ENCODE measurements at places on chromosomes 5 and 9.

GRCh38 chr5:74648835-74649293 lies 8.3 kb upstream of the ENC1 start:
- peak; percentile 67 for DNase-seq

DNA sequence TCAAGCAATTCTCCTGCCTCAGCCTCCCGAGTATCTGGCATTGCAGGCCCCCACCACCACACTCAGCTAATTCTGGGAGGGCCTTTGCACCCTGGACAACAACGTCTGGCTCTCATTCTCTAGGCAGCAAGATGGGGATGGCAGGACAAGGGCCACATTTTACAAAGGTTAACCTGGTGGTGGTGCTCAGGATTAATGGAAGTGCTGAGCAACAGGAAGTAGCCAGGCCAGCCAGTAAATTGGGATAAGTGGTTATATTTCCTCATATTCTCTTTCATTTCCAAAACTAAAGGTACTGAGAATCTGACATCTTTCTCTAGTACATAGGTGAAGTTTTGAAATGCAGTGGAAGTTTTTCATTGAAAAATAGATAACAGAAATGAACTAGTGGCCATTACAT lies 24.7 kb upstream of the ASPN start:
- no peak for DNase-seq

- no peak for DNase-seq
Measured at GRCh38 chr9:133959171-133959570, 33.0 kb downstream of the VAV2 start.

- DNase-seq = no peak
Measured at GRCh38 chr9:9410736-9411135, 1202.1 kb downstream of the PTPRD start.

GRCh38 chr5:53109443-53110127 lies at the start of gene MOCS2:
TSS of gene MOCS2 (minus strand) at chr5:53109757. CDS start at chr5:53107174, 2,583 bp downstream.
- DNase-seq = peak; percentile 95

GRCh38 chr5:42993516-42994245 lies 46.4 kb downstream of the ANXA2R start:
- no peak for DNase-seq

GRCh38 chr9:6877671-6878161 lies 119.9 kb downstream of the KDM4C start:
- no peak for DNase-seq

DNA sequence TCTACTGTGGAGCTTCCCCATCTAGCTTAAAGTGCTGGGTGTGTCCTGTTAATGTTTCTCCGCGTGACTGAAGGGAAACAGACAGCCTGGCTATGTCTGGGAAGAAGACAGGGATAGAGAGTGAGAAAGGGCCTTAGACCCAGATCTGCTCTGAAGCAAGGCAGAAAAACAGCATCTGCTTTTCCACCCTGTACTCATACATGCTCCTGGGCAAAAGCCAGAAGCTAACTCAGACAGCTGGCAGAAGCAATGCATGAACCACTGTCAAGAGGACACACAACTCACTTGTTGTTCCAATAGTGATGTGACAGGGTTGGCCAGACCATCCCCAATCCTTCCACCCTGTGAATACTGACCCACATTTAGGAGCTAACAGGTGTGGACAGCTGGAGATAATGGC lies 63.3 kb downstream of the DPYSL3 start:
- no peak for DNase-seq

DNA sequence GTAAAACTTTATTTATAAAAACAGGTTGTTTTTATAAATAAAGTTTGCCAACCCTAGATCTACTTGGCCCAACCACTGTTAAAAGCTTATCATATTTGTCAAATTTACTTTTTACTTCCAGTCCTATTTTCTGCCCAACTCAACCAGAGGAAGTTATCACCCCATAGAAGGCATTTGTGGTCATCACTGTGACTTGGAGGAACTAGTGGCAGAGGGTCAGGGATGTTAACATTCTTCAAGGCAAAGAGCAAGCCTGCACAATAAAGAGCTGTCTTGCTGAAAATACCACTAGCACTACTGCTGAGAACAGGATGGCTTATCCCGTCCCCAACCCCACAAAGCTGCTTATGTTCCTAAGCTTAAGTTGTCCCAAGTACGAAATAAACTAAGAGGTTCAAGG lies 22.3 kb downstream of the TTC33 start:
- DNase-seq = no peak

DNA sequence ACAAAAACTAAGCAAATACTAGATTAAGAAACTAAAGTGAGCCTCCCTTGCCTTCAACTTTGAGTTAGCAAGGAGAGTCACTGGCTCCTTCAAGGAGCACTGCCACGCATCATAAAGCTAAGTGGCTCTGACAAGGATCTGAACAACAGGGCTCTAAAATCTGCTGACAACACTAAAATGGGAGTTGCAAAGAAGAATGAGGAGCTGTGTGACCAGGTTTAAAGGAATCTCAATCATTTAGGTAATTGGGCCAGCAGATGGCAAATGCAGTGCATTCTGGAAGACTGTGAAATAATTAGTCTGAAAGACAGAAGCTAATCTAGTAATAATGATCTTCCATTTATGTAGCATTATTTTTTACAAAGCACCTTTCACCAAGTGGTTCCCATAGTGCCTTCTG lies 297.0 kb upstream of the TAS2R1 start:
- no peak for DNase-seq

DNA sequence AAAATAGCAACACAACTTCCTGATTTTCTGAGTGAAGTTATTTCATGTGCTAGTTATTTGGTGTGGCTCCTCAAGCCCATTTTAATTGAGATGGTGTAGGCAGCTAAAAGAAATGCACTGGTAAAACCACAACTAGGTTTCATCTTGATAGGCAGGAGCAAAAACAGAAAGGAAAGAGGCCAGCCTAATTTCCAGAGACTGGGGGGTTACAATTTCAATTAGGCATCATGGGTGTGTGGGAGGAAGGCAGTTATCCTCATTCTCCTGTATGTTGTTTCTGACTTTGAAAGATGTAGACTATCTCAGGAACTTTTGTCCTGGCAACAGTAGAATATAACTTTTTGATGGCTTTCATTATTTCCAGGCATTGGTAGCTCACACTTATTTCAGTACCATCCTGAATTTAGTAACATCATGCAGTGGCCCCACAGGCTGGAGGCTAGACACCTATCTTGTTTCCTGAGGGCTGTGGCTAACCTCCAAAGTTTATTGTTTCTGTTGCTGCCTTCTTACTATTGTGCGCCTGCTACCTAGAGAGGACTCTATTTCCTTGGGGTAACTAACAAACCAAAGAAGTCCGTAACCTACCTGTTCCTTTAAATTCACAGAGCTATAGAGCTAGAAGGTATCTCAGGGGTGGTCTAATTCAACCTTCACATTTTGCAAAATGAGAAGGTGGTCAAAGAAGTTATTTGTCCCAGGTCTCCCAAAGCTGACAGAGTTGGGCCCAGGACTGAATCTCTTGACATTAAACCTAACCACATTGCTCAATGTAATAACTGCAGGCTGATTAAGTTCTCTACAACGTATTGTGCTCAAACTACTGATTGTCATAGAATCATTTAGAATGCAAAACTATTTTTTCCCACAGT lies 42.4 kb downstream of the FYB1 start:
- DNase-seq = no peak

DNA sequence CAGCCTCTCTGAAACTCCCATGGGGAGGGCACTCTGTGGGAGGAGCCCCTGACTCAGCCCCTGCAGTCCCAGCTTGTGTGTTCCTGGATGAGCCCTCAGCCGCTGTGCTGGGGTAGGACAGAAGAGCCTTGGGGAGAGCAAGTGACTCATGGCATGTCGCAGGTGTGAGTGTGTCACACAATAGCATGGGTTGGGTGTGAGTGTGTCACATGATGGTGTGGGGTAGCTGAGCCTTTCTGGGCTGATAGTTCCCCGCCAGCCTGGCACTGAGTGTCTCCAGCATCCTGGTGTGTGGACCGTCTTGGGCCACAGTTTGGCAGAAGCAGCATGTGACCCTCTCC lies 83.4 kb downstream of the PHF2 start:
- no peak for DNase-seq

GRCh38 chr9:71764891-71765290 lies 3.4 kb downstream of the CEMIP2 start:
- DNase-seq = no peak

GRCh38 chr5:963673-964531 lies 44.7 kb upstream of the NKD2 start:
- DNase-seq = no peak

DNA sequence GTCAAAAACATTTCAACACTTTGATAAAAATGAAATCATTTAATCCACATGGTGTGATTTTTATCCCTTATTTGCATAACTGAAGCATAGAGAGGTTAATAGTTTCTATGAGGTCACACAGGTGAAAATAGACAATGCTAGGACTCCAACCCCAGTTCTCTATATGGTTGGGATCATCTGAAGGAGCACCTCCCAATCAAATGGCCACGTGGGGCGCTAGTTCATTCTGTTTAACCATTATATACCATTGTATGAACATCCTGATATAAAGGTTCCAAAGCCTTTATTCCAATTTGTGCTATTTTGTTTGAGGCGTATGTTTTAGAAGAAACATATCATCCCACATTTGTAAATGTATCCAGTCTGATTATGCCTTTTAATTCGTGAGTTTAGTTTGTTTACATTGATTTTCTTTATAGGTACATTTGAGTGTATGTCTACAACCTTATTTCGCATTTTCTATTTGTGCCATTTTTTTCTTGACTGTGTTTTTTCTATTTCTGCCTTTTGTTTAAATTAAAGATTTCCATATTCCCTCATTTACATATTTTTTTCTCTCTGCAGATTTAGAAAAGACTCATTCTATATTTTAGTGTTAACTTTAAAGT lies 1092.0 kb downstream of the MAT2B start:
- no peak for DNase-seq

- no peak for DNase-seq
Measured at GRCh38 chr5:163350083-163350482, 87.3 kb upstream of the CCNG1 start.

DNA sequence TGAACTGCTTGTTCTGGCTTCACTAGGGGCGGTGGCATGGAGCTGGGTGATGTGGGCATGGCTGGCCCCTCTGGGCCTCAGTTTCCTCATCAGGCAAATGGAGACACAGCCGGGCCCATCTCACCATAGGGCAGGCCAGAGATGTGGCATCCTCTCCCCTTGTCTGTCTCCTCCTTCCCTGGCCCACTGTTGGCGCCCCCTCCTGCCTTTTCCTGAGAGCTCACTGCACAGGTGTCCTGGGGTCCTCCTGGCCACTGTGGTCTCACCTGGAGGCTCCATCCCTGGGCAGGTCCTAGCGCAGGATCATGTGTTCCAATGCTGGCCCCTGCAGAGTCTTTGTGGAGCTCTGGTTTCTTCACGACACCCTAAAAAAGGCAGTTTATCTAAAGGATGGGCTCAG lies 53.5 kb downstream of the NEK6 start:
- DNase-seq = no peak

GRCh38 chr5:57850109-57850508 lies 367.5 kb upstream of the ACTBL2 start:
- no peak for DNase-seq

GRCh38 chr5:137923856-137924255 lies 34.6 kb downstream of the PKD2L2 start:
- DNase-seq = no peak

- DNase-seq = no peak
Measured at GRCh38 chr9:124322618-124323432, 65.1 kb downstream of the NEK6 start.

GRCh38 chr9:123315635-123316034 lies 40.4 kb upstream of the CRB2 start:
- no peak for DNase-seq

DNA sequence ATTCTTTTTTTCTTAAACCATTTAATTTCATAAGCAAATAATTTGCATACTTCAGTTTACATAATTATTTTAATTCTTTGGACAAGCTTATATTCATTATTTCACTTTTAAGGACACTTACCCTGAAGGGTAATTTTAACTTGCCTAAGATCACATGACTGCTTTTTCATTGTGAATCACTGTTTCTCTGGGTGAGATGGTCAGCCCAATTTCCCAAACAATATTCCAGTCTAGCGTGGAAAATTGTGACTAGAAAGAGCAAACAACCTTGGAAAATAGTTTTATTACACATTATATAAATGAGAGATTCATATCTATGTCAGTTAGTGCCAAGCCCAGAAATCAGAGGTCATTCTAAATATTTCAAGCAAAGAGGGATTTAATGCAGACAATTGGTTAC lies 21.4 kb upstream of the JAKMIP2 start:
- DNase-seq = no peak

GRCh38 chr9:21974722-21975409 lies 19.3 kb downstream of the CDKN2A start:
- DNase-seq = peak; percentile 89

DNA sequence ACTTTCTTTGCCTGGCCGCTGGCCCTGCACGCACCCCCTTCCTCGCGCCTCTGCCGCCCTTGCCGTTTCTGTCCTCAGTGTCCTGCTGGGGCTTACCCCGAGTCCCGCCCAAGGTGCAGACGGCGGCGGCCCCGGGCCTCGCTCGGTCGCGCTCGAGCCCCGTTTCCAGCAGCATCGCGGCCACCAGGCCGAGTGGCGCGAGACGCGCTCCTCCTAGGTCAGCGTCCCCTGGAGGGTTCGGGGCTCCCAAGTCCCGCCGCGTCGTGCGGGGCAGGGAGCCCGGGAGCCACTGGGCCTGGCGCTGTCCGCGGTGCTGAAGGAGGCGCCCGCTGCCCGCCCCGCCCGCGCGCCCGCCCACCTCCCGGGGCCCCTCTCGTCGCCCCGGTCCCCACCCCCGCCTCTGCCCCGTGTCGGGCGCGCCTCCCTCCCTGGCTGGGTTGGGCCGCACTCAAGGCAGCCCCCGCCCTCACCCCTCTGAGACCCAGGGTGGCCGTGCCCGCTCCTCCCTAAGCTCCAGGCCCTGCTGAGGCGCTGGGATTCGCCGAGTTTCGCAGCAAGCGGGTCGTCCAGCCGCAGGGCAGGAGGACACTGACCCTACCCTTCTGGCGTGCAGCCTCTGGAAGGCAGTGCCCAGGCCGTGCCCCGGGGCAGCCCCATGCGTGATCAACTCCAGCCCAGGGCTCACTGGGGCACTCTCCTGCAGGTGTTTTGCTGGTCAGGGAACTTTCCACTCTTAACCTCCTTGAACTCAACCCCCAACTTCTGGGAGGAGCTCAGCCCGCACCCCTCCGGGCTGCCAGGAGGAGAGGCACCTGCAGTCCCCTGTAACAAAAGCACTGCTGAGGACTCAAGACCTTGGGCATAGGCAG lies at the start of gene LHX3:
Gene LHX3 (minus strand): TSS at position 291 of the 869 bp plus-strand sequence. CDS start 116 bp downstream, at position 175.
- no peak for DNase-seq

- DNase-seq = no peak
Measured at GRCh38 chr9:117886616-117887015, 182.4 kb downstream of the TLR4 start.

- DNase-seq = no peak
Measured at GRCh38 chr9:98240475-98240874, 15.0 kb downstream of the TBC1D2 start.

GRCh38 chr5:166188501-166189325 lies 2102.7 kb upstream of the WWC1 start:
- DNase-seq = no peak

All from NCI-H345 (cell line).